CD14-positive monocyte (primary cell): ENCODE measurements at places on chromosomes 7 and 10.

- DNase-seq, result no peak
Observed at GRCh38 chr10:122102869-122103525, 114.0 kb downstream of the TACC2 start.

DNA sequence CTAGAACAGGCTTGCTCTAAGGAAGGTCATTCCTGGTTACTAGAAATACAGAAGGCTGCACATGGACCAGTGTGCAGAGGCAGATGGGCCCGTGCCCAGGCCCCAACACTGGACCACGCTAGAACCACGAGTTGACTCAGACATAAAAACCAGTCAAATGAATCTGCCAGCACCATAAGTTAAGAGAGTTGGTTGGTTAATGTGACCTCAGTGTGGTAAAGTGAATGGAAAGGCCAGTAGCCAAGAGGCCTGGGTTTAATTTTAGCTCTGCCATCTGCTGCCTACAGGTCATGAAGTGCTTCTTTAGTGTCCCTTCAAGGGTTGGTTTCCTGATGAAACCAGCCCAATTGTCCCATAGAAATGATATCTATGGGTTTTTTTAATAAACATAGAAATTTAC, 329.6 kb upstream of the NRP1 start:
- DNase-seq, result no peak

DNA sequence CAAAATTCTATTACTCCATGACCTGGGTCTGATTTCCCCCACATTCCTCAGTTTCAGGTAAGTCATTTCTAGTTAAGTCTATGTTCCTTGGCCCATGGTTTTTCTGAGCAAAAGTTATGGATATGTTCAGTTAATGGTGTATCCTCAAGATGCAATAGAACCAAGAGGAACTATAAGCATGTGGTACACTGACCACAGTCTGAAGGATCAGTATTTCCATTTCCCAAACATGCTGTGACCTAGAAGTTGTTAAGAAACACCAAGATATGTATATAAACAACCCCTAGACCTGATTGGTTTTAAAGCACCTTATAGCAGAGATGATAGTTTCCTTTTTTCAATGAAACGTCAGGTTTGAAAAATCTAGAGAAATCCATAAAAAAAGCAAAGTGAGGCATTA, 94.2 kb upstream of the ABCB5 start:
- no peak for DNase-seq

DNA sequence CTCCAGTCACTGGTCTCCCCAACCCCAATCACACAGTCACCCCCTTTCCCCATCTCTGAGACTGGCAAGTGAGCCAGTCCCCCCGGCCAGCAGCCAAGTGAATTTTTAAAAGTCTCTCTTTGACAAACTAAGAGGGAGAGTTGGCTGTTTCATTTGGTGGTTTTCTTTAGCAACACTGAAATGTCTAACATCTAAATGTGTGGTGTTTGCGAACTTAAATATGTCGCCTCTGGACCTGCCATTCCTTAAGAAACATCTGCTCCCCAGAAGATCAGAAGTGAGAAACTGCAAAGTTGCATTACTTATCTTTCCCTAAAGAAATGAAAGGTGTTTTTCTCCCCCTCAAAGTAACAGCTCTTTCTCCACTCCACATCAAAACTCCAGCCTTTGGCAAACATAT, 34.7 kb upstream of the PLXNA4 start:
- no peak for DNase-seq

GRCh38 chr10:90998733-90999511, 78.0 kb upstream of the ANKRD1 start:
- no peak for DNase-seq

DNA sequence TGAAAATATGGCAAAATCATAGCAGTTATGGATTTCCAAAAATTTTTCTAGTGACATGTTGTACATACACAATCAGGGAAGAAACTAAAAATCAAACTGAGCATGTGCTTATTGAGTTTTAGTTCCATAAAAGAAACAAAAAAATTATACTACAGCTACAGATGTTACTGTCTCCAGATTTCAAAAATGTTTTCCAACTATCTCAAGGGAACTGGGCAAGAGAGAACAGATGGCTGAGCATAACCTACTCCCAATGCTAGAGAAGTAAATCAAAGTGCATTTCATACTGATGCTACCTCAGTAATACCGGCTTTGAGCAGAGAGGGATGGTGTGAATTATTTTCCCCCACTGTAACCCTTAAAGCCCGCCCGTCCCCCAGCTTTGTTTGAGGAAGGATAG, 40.7 kb upstream of the KMT2C start:
- no peak for DNase-seq

DNA sequence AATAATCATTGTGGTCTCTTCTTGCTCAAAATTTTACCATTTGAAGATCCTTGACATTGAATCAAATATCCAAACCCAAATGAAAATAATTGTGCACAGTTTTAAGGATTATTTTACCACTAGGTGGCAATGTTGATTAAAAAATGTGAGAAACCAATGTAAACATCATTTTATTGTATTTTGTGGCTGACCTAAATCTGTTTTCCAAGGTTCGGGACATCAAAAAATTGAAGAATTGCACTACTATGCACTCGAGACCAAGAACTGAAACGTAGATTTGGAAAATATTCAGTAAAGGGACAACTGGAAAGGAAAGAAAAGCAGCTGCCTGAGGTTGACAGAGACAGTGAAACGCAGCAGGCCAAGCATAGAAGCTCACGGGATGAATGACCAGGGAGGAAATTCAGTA, 259.3 kb downstream of the SNX13 start:
- peak; percentile 30 for DNase-seq

DNA sequence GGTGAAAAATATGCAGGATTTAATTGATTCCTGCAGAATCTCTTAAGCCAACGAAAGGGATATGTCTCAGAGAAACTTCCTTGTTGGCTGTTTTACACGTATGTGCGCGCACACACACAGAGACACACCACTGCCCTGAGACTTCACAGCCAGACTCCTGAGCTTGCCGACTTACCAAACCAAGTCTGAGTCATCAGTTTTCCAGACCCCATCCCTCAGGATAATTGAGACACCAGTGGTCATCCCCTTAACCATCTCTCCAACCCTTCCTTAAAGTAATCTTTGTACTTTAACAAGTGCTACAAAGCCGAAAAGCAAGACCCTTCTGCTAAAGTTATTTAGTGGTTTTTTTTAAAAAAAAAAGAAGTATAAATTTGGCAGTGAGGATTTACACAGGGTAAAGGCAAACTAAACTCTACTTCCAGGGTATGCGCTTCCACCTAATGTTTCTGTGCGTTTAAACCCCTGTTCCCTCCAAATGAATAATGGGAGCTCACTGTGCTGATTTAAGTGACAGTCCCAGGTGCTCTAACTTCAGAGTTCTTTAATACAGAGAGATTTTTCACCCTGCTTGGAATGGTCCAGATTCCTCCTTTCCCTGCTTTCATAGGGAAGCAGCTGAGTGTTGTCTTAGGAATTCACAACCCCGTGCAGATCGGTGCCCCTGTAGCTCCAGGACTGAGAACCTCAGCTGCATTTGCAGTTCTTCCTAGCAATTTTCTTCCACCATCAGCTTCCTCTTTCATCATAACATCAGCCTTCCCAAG, 198.5 kb downstream of the INHBA start:
- DNase-seq, result no peak

DNA sequence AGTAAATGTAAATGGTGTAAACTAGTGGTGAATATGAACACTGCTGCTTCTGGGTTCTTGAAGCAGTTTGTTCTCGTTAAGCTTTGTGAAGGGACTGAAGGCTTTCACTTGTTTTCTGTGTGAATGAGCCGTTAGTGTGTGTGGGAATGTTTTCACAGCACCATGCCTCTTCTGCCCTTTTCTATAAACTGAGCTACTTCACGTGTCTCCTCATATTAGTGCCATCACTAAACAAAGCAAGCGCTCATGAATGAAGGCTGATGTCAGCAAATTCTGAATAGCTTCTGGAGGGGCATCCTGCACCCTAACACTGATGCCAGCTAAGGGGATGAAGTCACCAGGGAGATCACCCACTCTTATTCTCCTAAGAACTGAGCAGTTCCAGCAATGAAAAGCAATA, 205.6 kb upstream of the ETV1 start:
- no peak for DNase-seq

GRCh38 chr10:101284744-101285463, 55.6 kb upstream of the LBX1 start:
- DNase-seq, result no peak

GRCh38 chr10:707861-708260, 18.4 kb upstream of the DIP2C start:
- DNase-seq, result no peak

DNA sequence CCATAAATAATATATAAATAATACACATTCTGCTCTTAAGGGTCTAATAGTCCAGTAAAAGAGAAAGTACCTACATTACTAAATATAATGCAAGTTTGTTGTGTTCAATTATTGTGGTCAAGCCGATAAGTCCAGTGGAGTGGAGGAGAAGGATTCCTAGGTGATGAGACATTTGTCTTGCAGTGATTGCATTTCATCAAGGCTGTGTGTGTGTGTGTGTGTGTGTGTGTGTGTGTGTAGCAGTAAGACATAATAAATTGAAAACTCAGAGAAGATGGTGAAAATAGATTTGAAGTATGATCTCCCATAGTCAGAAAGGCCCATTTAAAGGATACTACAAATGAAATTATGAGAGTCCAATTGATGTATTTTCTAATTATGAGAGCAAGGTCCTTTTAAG, 192.5 kb upstream of the SEMA3C start:
- no peak for DNase-seq

- DNase-seq, result no peak
Observed at GRCh38 chr7:22350466-22351328, 6.3 kb downstream of the RAPGEF5 start.

- DNase-seq, result no peak
Observed at GRCh38 chr10:100504096-100504495, 15.6 kb downstream of the SEC31B start.

- no peak for DNase-seq
Observed at GRCh38 chr10:119643306-119644204, 7.6 kb upstream of the BAG3 start.

GRCh38 chr10:5933909-5934546, 43.3 kb downstream of the IL15RA start:
- DNase-seq, result no peak

- no peak for DNase-seq
Observed at GRCh38 chr10:47419421-47419820, 35.3 kb upstream of the ZNF488 start.

GRCh38 chr7:111730476-111731300, 168.4 kb upstream of the IMMP2L start:
- DNase-seq, result no peak

GRCh38 chr7:30926313-30926712, 14.7 kb downstream of the AQP1 start:
- no peak for DNase-seq

GRCh38 chr10:96288151-96288621, 16.0 kb upstream of the DNTT start:
- no peak for DNase-seq

- peak; percentile 75 for DNase-seq
Observed at GRCh38 chr10:33772370-33773252, 438.1 kb upstream of the NRP1 start.

- DNase-seq, result no peak
Observed at GRCh38 chr7:158302274-158303070, 285.2 kb downstream of the PTPRN2 start.

- DNase-seq, result peak; percentile 60
Observed at GRCh38 chr7:100088621-100089457, at the start of gene COPS6. Gene COPS6 (plus strand): TSS chr7:100088969. CDS start chr7:100088991, 22 bp downstream.

DNA sequence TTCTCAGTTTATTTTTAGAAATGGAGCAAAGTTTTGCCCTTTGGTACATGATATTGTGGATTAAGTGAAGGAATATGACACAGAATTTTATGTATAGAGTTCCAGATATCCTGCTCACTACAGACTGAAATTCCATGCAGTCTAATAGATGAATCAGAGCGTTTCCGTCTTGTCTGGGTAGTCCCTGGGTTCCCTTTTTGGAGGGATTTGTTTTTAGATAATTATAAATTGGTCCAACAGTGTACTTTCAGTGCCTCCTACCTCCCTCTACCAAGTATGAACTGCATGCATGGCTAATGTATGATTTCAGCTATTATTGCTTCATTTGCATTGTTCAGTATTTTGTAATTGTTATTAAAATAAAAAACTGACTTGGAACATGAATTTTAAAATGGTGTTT, 74.4 kb downstream of the SEPTIN7 start:
- no peak for DNase-seq

DNA sequence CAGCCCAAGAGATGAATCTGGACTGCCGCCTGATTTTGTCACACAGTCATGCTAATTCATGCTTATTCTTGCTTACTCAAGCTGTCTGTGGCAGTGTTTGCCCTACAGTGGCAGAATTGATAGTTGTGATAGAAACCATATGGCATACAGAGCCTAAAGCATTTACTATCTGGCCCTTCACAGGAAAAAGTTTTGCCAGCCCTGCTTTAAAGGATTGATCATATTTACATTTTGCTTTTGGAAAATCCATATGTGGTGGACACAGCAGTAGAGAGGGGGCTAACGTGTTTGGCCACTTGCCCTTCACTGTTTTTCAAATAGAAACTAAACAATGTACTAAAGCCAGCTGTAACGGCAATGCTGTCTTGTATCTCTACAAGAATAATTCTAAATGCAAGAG, 974.0 kb upstream of the GHITM start:
- DNase-seq, result no peak

DNA sequence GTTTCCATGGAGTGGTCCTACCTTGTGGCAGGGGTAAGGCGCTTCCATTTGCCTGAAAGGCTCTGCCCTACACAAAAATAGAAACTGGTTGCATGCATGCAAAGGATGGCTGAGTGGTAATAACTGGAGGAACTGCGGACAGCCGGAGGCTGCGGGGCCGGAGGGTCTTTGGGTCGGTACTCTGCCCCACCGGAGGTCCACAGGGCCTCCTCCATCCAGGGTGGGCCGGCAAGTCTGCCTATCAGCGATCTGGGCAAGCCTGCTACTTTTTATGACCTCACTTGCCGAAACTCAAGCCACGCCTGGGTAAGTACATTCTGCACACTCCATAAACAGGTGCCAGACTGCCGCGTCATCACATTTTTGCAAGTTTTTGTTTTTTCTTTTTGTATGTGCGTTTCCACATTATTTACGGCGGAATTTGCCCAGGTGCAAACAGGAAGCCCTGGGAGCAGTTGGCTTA, 30.0 kb downstream of the TACC2 start:
- DNase-seq, result no peak

- DNase-seq, result no peak
Observed at GRCh38 chr10:126090443-126090842, 194.1 kb downstream of the FANK1 start.

DNA sequence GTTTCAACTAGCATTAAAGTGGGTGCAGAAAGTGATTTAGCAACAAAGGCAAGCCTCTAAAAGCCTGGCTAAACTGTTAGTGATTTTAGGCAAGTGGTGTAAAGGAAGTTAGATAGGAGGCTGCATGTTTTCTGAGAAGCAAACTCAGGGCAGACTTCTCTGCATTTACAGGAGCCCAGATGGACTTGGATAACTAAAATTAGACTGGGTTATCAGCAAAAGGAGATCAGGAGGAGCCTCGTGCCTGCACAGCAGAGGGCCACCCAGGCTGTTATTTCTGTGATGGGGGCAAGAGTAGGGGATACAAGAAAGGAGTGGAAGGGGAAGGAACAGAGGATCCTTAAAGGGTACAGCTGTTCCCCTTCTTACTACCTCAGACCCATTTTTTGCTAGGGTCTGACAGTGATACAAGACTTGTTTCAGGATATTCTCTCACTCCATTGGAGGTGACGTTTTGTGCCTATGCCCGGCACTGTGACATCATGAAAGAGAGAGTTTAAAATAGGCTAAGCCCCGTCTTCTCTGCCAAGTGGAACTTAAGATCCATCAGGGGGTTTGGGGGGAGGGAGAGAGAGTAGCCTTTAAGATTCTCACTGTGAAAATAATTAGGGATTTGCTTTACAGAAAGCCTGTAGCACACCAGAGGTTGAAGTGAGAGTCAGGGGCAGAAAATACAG, 49.6 kb upstream of the PDCD4 start:
- DNase-seq, result no peak

- DNase-seq, result no peak
Observed at GRCh38 chr10:76786504-76787072, 851.0 kb downstream of the KCNMA1 start.
